ENCODE measurements at places on chromosomes 7 and 10. TPM values are rescaled to one million over a fixed set of nuclear protein-coding genes. Genes with fewer than 3 reads are reported as not detected.

Gene ZDHHC6
- 11.8 TPM for total RNA-seq

Gene EN2
- total RNA-seq, result not detected

Gene TMEM229A
- total RNA-seq, result not detected

Gene TMEM236
- 0.07 TPM for total RNA-seq

Gene GPAM
- total RNA-seq, result 6.3 TPM

Gene SPDYE2
- not detected for total RNA-seq

Gene MICALL2
- total RNA-seq, result 20.7 TPM

Gene CTTNBP2
- 2.5 TPM for total RNA-seq

Gene ASB10
- not detected for total RNA-seq

Gene GNA12
- total RNA-seq, result 15.0 TPM

Gene LIPK
- 1.4 TPM for total RNA-seq

Gene CADPS2
- total RNA-seq, result 0.78 TPM

Gene HOXA6
- total RNA-seq, result not detected

Gene ZNF800
- 12.7 TPM for total RNA-seq

Gene IFRD1
- total RNA-seq, result 15.9 TPM

Gene MCM10
- total RNA-seq, result 12.6 TPM

Gene OR2A1
- not detected for total RNA-seq

Gene GPNMB
- 0.98 TPM for total RNA-seq

Gene FXYD4
- total RNA-seq, result not detected

Gene WEE2
- not detected for total RNA-seq

Gene AKR1D1
- not detected for total RNA-seq

Gene IL6
- total RNA-seq, result 1.1 TPM

Gene TMEM178B
- not detected for total RNA-seq

Gene NPFFR1
- not detected for total RNA-seq

Gene CYP3A4
- 0.14 TPM for total RNA-seq

Gene MKX
- 0.05 TPM for total RNA-seq

Gene FAM131B
- 0.56 TPM for total RNA-seq

Gene NUTM2E
- total RNA-seq, result not detected

Gene PDK4
- total RNA-seq, result 0.85 TPM

Gene NUTM2A
- 2.4 TPM for total RNA-seq

Gene ABHD11
- 17.0 TPM for total RNA-seq

Gene SYPL1
- total RNA-seq, result 141 TPM

Gene CPXM2
- total RNA-seq, result not detected

Gene IDI2
- total RNA-seq, result not detected

Gene EPHA1
- 87.5 TPM for total RNA-seq

Gene C10orf53
- not detected for total RNA-seq

Gene MMD2
- total RNA-seq, result not detected

Gene MET
- 66.9 TPM for total RNA-seq

Gene ZNF239
- 0.70 TPM for total RNA-seq

Gene RAB19
- total RNA-seq, result not detected

Gene MPLKIP
- 84.1 TPM for total RNA-seq

Gene PYROXD2
- total RNA-seq, result 5.2 TPM

Gene GIMAP4
- not detected for total RNA-seq

Gene NUPR2
- 5.7 TPM for total RNA-seq

Gene GDF2
- total RNA-seq, result not detected

Gene SPOCK2
- total RNA-seq, result not detected

Gene TBC1D12
- total RNA-seq, result 6.7 TPM

Gene GFRA1
- total RNA-seq, result 0.07 TPM

Gene IDI1
- 107 TPM for total RNA-seq

Gene CYREN
- total RNA-seq, result 39.8 TPM

Gene NKX6-2
- total RNA-seq, result not detected

Gene GRB10
- total RNA-seq, result 10.4 TPM

Gene SYT15
- total RNA-seq, result not detected

Gene TFR2
- 0.71 TPM for total RNA-seq

Gene UTF1
- total RNA-seq, result not detected

Gene AGBL3
- total RNA-seq, result 0.56 TPM

Gene ACBD7
- total RNA-seq, result 0.74 TPM

Gene TRIM73
- total RNA-seq, result not detected

Data from airway epithelial cell (primary cell).